ENCODE measurements at places on chromosomes 5 and 9.

GRCh38 chr9:112174965-112175795, at the start of gene SUSD1:
Gene SUSD1 (minus strand): TSS chr9:112175297. CDS start chr9:112175235, 62 bp downstream.
- peak; percentile 6 for DNase-seq

- no peak for DNase-seq
Measured at GRCh38 chr5:3993856-3994473, 398.3 kb downstream of the IRX1 start.

DNA sequence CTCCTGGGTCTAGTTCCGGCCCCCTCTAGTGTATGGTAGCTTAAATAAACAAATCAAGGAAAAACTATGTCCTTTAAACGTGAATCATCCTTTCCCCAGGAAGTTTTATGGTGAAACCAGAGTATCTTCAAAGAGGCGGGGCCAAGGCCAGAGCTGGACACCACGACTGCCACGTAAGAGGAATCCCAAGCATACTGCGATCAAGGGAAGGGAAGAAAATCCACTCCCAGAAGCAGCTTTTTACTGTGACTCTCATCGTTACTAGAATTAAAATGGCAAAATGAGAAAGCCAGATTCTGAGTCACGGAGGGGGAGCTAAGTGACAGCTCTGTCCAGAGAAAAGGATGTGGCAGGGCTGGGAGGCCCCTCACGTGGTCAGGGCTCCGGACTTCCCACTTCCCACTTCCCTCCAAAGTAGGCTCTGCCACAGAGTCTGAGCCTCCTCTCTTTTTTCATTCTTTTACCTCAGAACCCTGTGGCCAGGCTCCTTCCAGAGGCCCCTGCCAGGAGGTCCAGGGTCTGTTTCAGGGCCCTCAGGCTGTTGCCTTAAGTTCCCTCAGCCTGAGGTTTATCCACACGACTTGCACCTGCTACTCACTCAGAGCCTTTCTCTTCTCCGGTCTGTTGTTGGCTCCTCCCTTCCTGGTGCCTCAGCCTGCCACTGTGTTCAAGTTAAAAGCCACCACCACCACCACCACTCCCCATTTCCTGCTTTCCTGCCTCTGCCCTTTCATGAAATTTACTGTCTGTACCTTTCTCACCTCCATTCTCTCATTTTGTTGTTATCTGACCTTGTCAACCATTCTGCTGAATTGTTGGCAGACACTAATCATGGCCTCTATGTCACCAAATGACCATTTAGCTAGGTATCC, 1.4 kb upstream of the GLRX start:
- DNase-seq = peak; percentile 85

DNA sequence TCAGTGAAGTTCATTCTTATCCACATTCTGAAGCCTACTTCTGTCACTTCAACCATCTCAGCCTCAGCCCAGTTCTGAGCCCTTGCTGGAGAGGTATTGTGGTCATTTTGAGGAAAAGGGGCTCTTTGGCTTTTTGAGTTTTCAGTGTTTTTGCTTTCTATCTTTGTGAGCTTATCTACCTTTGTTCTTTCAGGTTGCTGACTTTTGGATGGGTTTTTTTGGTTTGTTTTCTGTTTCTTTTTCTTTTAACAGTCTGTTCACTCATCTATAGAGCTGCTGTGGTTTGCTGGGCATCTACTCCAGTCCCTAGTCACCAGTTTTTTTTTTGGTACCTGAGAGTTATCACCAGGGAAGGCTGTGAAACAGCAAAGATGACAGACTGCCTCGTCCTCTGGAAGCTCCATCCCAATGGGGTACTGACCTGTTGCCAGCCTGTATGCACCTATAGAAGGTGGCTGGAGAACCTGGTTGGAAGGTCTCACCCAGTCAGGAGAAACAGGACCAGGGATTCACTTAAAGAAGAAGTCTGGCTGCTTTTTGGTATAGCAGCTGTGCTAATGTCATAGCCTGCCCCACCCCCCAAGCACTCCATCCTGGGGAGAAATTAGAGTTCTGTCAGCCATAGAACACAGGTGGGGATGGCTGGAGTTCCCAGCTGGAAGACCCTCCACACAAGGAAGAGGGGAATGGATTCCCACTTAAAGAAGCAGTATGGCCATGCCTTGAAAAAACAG, 138.6 kb upstream of the TSLP start:
- no peak for DNase-seq

DNA sequence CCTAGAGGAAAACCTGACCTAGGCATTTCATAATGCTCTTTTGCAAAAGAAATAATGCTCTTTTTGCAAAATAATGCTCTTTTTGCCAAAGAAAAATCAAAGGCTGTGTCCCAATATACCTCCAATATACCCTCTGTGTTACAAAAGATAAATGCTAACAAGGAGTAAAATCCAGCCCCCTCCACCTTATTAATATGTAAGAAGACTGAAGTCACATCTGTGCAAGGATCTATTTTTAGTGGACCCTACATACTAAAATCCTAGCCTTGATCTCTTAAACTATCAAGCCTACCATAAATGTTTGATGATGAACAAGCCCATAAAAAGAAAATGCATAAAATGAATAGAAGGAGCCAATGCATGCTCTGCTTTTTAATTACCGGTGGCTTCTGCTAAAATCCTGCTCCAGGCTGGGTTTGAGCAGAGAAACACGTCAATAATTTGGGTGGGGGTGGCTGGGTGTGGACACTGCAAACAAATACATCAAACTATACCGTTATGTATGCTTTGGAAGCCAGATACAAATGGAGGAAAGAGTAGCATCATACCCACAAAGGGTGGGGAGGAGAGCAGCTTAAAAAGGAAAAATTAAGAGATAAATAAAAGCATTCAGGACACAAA, 131.6 kb downstream of the SEMA6A start:
- DNase-seq = no peak

DNA sequence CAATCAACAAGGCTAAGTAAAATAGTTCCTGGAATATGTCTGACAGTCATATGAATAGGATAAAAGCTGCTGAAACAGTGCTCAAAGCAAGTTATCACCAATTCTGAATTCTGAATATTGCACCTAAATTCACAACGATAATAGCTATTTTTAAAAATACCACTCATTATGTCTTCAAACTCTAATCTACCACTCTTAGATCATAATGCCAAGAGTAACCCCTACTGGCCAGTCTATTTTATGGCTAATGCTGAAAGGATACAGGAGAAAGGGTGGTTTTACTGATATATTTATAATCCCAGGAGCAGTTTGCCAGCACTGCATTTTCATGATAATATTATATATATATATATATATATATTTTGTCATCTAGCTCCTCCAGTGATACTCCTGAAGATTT, 232.8 kb downstream of the PDE4D start:
- no peak for DNase-seq

- DNase-seq = no peak
Measured at GRCh38 chr5:55894135-55894534, 43.0 kb downstream of the IL31RA start.

DNA sequence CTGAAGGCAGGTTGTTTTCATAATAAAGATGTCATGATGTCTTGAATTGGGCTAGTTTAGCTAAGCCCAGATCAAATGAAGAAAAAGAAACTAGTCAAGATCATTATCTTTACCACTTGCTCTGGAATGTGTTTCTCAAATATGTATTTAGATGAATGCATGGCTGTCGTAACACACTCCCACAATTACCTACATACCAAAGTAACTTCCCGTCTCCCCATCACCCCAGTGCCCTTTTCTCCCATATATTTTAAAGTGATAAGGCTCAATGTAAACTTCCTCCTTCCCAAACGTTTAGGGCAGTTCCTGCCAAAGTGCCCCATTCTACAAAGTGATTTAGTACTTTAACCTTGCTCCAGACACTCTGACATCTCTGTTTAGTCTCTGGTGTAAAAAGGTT, 61.4 kb downstream of the SLC1A3 start:
- no peak for DNase-seq

DNA sequence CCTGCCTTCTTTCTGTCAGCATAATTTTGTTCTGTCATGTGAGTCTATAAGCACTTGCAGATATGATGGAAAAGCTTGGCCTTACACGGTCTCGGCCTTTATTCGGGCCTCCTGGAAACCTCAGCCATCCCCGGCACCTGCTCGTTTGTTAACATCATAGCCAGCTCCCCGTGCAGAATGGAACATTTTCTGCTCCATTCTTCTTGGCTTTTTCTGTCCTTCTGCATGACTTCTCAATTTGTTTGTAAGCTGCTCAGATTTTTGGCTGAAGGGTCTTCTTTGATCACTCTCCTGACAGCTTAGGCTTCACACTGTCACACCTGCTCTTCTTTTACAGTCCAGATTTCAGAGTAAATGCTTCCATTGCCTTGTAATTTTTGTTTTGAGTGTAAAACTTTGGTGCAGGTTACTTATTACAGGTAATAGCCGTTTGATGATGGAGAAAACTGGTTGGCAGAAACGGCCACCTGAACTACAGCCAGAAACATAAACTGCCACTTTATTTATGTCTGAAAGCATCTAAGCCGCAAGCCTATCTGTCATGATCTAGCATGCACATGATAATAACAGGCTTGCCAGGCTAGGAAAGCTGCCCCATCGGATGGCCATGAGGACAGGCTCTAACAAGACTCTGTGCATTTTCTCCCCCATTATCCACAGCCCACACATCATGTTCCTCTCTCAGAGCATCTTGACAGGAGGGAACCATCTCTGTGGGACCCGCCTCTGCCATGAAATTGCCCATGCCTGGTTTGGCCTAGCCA, 197.0 kb downstream of the AOPEP start:
- no peak for DNase-seq

GRCh38 chr9:87227456-87227855, 270.2 kb upstream of the DAPK1 start:
- no peak for DNase-seq

DNA sequence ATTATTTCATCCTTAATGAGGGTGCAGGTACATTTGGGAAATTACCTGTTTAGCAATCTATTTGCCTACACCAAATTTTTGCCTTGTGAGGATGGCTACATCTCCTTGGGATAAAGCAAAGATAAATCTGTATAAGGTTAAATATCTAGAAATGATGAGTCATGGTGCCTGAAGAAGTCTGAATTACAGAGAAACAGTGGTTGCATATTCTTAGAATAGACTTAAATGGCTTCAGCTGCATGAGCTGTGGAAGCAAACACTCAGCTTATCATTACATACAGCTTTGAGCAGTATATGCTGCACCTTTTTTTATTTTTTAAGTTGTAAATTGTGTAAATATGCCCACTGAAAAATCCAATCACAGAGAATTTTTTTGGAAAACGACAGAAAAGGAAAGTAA, 153.5 kb downstream of the RAPGEF6 start:
- no peak for DNase-seq

DNA sequence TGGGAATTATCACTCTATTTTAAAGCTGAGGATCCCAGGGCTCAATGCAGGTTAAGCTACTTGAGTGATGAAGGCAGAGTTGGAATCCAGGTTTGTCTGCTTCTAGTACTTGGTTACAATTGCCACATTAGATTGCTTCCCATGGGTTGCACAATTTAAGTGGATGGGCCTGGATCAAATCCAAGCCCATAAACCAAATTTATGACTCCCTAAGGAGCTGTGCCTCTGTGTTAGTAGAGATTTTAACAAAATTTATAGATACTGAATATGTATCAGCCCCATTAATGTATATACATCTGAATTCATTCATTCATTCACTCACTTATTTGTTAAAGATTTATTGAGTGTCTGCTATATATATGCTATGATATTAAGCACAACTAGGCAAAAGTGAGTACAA, 332.3 kb upstream of the KLF9 start:
- DNase-seq = no peak

- no peak for DNase-seq
Measured at GRCh38 chr9:126226991-126227936, 99.4 kb upstream of the MVB12B start.

GRCh38 chr9:88657893-88658292, 122.9 kb downstream of the NXNL2 start:
- no peak for DNase-seq

- no peak for DNase-seq
Measured at GRCh38 chr9:83267741-83268140, 204.8 kb upstream of the RASEF start.

- DNase-seq = no peak
Measured at GRCh38 chr5:110769000-110769681, 30.3 kb downstream of the SLC25A46 start.

- DNase-seq = no peak
Measured at GRCh38 chr9:121376214-121376830, 6.3 kb upstream of the STOM start.

DNA sequence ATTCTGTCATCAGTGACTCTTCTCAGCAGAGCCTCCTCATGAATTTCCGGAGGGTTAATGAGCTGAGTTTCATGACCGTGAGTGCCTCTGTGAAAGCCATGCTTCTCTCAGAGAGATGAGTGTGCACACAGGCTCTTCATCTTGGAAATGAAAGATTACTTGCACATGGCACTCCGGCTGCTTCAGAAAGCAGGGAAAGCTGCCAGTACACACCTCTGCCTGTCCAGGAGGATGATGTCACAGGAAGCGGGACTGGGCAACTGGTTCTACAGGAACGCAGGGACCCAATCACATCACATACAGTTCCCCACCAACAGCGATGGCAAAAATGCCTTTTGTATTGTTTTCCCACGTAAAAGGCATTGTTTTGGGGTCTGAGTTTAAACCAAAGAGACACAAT, 286.0 kb upstream of the DAP start:
- DNase-seq = no peak

- DNase-seq = no peak
Measured at GRCh38 chr5:157286761-157287211, 20.9 kb downstream of the CYFIP2 start.

DNA sequence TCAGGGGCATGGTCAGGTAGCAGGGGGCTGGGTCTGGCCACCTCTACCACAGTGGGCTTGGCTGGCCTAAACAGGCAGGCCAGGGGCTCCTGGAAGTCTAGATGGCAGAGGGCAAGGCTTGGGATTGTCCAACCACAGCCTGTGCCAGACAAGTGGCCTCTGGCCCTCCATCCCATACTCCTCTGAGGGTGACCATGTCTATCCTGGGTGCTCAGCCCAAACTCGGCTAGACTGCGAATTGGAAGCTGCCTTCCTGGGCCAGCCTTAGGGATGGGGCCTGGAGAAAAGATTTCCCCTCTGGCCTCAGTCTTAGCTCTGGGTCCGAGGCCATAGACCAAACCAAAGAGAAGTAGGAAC, 110.5 kb downstream of the PHF2 start:
- no peak for DNase-seq

DNA sequence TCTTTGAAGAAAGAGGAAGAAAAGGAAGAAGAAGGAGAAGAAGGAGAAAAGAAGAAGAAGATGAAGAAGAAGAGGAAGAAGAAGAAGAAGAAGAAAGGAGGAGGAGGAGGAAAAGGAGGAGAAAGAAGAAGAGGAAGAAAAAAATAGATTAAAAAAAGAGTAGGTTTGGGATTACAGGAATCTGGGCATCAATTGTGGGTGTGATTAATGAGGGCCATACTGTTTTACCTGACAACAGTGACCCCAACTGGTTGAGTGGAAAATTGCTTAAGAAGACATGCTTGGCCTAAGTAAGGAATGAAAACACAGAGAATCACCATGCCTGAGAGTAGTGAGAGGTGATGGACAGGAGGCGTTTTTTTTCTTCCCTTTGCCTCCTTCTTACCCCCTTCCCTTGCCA, 114.6 kb downstream of the FAM170A start:
- no peak for DNase-seq

- no peak for DNase-seq
Measured at GRCh38 chr9:14958989-14959388, 48.8 kb upstream of the FREM1 start.

Measured in CD4-positive, alpha-beta T cell treated with Interleukin-6 at 100 ng/mL for 8 hours (primary cell).